ENCODE measurements at places on chromosomes 11 and 22. TPM values are rescaled to one million over a fixed set of nuclear protein-coding genes. Genes with fewer than 3 reads are reported as not detected.

DNA sequence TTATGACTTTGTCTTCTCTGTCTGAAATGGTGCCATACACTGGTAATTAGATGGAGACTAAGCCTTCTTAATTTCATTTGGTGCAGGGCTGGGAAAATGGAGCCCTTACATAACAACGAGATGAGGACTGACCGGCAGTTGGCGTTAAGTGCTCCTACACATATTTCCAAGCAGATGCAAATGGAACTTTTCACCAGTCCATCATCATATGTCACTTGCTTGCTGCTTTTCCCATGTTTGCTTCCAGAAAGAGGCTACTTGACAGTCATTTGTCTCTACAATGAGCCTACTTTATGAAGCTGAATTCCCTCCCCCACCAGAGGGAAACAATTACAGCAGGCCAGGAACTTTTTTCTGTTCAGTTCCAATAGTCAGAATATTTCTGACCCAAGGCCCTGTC lies 32.6 kb downstream of the SVIP start:
- no peak for DNase-seq

- no peak for DNase-seq
These were observed 139.3 kb downstream of the FAM76B start for GRCh38 chr11:95650276-95650675.

DNA sequence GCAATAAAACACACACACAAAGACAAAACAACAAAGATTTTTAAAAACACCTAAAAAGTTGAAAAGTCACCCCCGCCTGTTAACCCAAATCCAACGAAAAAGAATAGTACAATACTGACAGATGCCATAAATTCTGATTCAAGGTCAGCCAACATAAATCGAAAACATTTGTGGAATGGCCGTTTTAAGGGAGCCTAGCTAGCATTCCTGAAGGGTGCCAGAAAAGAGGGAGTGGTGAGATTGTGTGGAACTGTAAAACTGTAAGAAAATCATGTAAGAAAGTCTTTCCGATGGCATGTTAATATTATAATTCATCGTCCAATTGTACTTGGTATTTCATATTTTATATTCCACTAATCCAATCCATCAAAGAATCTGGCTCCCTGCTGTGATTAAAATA lies 75.1 kb downstream of the RAB38 start:
- no peak for DNase-seq

- no peak for DNase-seq
These were observed 14.2 kb downstream of the F2 start for GRCh38 chr11:46733234-46733633.

DNA sequence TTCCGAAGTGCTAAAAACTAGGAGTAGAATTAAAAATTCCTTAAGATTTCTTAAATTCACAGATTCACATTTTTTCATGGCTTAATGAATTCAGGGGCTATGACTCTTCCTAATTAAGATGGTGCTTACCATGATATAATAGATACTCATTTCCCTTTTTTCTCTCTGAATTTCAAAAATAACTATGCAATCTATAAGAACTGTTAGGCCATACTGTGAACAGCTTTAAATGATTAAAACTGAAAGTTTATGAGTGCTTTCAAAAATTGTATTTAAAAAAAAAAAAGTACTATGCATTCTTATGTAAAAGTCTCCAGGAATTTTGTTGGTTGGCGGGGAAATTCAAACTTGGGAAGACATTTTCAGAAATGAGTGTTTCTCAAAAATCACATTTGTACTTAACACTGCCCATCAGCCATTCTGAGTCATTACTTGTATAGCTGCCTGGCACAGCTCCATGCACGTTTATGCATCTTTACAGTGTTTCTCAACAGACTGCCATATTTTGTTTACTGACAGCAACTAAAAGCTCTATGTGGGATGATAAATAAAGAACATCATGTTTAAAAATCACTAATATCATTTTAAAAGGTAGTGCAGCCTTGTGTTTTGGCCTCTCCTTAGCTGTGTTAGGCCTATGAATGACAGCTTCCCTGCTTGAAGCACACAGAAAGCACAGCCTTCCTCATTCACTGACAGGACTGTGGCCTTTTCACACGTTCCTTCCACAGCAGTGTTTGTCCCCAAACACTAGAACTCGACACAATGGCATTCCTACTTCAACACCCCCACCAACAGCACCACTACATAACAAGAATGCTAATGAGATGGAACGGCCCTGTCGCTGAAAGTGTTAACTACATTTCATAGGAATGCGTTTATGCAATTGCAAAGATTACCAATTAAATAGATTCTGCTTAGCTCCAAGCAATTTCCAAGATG lies 131.4 kb downstream of the DCDC1 start:
- DNase-seq, result no peak

GRCh38 chr11:86440843-86441242 lies 66.2 kb downstream of the CCDC81 start:
- no peak for DNase-seq

DNA sequence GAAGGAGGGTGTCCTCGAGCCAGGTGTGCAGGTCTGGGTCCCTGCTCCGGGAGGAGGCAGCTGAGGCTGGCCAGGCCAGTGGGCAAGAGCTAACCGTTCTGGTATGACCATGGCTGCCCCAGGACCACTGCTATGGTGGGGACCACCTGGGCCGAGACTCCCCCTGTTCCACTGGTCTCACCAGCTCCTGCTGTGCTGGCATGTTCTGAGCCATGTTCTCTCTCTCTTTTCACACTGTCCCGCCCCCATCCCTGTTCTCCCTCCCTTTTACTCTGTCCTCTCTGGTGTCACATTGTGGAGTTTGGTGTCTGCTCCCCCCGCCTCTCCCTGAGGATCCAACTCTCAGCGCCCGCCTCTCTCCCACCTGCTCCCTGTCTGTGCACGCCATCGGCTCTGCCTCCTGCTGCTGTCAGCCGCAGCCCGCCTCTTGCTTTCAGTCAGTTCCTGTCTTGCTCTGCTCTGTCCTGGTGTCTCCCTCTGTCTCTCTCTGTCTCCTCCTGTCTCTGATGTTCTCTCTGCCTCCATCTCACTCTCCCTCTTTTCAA lies 66.4 kb downstream of the LRRC32 start:
- peak; percentile 11 for DNase-seq

DNA sequence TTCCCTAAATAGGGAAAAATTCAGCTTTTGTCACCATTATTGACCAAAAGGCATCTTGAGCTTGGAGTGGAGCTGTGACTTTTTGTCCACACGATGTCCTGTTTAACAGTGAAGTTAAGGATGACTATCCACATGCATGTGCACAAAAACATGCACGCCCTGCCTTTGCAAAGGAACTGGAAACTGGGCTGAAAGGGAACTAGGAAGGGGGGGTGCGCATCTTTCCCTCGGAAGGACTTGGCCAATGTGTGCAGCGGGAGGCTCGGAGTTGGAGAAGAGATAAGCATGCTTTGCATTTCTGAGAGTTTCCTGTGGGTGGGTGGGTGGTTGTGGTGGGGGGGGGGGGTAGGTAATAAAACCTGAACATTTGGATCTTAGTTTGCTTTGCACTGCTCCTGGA lies 411 bp upstream of the KIRREL3 start:
- no peak for DNase-seq

DNA sequence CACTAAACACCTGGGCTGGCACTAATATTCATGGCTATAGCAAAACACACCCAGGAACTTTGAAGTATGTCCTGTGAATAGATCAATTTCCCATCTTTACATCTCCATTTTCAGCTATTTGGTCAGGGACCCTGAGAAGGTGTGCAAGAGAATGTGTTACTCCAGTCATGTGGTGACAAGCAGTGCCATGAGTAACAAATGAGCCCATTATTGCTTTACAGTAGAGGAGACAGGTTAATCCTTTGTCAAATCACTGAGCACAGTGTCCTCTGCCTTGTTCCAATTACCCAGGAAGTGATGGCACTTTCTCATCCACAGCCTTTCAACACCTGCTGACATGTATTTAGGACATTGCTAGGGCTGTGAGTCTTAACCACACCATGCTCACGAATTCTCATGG lies 664.8 kb upstream of the API5 start:
- no peak for DNase-seq

- DNase-seq, result no peak
These were observed 248.3 kb upstream of the NARS2 start for GRCh38 chr11:78822931-78823423.

Gene LRRC4C
- total RNA-seq, result not detected

Gene EPS8L2
- not detected for total RNA-seq

Gene OR2AG2
- not detected for total RNA-seq

Gene LZTR1
- 21.9 TPM for total RNA-seq

Data from SJSA1 (cell line).